ENCODE measurements at places on chromosomes 12 and 14.

DNA sequence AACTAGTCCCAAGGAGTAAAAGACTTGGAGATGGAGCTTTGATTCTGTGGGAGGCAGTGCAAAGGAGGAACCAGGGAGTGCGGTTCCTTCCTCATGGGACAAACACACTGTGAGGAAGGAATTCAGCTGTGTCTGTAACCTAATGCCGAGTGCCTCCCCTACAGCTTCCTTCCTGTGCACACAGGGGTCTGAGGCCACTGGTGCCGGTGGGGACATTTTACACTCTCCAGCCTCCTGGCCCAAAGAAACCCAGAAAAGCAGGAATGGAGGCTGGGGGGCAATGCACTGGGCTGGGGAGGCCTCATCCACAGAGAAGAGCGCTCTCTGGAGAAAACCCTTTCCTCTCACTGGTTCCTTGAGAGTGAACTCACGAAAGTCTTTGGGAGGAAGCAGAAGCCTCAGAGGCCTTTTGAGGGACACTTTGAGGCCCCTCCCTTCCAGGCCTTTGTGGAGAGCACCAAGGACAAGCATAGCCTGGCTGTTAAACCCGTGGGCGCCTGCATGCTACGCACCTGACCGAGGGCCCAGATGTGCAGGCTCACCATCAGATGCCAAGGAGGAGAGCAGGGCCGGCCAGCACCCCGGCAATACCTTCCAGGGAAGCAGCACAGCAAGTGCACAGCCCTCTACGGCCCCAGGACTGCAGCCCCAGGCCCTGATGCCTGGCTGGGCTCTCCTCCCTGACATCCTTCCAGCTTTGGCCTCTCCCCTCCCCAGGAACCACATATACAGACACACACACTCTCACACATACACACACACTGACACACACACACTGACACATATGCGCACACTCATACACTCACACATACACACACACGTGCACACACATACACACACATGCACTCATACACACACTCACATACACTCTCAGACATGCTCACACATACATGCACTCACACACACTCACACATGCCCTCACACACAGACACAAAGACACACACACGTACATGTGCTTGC, 52.0 kb downstream of the NFKBIA start:
- DNase-seq, result no peak

GRCh38 chr12:79296133-79296532, 394.6 kb downstream of the PAWR start:
- DNase-seq, result no peak

DNA sequence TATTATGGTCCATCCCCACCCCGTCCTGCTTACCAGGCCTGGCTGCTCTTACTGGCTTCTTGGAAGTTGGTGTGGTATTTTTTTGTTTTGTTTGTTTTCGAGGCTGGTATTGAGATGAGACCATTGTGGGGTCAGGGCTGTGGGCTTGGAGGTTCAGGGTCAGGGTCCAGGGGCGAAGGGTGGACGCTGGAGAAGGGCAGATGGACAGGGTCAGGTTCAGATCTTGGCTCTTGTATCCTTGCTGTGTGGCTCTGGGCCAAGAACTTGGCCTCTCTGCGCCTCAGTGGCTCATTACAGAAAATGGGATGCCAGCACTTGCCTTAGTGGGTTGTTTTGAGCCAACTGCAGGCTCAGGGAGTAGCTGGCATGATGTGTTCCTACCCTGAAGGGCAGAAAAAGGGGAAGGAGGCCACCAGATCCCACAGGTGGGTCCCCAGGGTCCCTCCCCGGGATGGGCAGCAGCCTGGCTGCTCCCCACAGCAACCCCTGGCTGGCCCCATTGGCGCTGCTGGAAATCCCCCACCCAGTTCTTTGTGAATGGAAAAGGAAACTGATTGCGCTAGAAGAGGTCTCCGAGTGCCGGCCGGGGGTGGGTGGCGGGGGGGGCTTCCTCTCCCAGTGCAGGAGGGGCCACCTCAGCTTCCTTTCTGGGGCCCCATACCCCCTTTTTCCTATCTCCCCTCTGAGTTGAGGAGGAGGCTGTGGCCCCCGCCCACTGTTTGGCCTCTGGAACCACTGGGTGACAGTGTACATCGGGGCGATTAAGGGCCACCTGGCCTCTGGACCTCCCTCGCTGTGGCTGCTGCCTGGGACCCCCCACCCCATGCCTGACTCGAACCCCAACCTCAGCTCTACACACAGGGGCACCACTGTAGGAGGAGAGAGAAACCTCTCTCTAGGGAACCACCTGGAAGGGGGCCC, 25.0 kb downstream of the SH2B3 start:
- peak; percentile 66 for DNase-seq

DNA sequence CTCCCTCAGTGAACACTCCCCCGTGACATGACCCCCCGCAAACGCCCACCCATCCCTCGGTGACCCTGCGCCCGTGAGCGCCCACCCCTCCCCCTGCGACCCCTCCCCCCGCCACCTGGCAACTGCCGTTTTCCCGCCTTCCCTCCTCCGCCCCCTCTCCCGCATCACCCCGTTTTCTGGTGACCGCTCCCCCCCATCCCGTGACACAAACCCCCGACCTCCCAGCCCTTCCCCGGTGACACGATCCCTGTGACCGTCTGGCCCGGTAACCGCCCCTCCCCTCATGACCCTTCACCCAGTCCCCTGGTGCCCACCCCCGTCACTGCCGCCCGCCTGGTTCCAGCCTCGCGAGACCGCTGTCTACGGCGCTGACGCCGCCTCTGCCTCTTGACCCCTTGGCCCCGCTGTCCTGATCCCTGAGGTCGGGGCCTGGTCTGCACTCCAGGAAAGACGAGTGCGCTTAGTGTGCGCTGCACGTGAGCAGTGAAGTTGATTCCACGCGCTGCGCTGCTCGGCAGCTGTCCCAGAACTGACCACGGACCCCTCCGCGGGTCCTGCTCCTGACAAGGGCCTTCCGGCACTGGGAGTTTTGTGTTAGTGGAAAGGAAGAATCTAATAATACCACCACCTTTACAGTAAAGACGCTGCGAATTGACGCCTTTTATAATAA, 59.4 kb downstream of the DDX51 start:
- peak; percentile 12 for DNase-seq

DNA sequence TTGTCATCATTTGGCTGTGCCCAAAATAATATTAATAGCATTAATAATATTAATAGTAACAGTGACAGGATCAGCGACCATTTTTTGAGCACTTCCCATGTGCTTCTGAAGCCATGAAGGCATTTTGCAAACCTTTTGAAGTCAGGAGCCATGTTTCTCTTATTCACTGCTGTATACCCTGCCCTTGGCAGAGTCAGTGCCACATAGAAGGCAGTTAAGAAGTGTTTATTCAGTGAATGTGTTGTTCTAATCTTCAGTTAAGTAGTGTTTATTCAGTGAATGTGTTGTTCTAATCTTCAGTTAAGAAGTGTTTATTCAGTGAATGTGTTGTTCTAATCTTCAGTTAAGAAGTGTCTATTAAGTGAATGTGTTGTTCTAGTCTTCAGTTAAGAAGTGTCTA, 319.7 kb upstream of the NAV3 start:
- no peak for DNase-seq

- no peak for DNase-seq
These were observed 11.8 kb downstream of the P2RX7 start for GRCh38 chr12:121144416-121144914.

DNA sequence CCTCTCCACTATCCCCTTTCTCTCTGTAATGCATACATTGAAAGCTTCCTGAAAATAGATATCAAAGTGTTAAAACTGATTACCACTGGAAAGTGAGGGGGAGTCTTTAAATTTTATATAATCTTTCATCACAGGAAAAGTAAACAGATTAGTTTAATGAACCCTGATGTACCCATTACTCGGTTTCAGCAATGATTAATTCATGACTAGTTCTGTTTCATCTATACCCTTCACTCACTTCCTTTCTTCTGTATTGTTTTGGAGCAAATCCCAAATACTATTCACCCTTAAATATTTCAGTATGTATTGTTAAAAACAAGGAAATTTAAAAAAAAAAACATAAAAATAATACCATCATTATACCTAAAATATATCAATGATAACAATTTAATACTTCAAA, 67.3 kb upstream of the TMCC3 start:
- DNase-seq, result no peak

GRCh38 chr12:131445795-131446194, 265.1 kb upstream of the SFSWAP start:
- no peak for DNase-seq

All from CD4-positive, alpha-beta T cell treated with Interleukin-6 at 100 ng/mL for 8 hours (primary cell).